ENCODE measurements at places on chromosomes 12 and 14.

DNA sequence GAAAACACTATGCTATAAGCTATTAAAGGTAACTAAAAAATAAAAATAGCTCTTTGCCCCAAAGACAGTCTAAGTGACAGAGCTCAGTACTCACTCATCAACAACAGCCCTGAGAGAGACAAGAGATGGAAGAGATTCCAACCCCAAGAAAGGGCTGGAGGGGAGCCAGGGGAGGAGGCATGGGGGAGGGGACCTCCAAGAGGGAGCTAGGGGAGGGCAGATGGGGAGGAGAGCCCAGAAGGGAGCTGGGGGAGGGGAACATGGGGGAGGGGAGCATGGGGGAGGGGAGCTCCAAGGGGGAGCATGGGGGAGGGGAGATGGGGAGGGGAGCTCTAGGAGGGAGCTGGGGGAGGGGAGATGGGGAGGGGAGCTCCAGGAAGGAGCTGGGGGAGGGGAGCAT is 7.7 kb downstream of the SSH1 start:
- DNase-seq = no peak

GRCh38 chr12:116594325-116595038 is 35.3 kb downstream of the MAP1LC3B2 start:
- DNase-seq = no peak

DNA sequence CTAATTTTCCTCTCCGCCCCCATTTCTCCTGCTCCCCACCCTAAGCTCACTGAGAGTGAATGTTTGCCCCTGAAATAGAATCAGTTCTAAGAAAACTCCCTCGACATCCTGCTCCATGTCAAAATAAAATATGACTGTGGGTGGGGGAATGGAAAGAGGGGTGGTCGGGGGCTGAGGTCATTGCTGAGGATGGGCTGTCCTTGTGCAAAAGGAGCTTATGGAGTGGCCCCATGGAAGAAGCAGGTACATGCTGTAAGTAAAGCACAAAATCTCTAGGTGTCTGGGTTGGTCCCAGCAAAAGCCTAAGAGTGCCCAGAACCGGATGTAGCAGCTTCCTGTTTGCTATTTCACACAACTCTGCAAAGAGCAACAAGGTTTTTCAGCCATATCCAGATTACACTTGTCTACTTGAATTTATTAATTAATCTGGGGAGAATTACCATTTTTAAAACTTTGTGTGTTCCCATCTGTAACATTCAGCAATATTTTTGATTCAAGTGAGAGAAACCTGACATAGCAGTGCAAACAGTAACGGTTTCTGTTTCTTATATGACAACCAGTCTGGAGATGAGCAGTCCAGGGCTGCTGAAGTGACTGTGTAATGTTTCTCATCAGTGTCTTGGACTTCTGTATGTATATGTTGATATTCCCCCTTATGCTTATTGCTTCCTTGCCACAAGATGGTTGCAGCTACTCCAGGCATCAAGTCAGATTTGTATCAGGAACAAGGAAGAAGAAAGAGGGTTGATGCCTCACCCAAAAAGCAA is 40.4 kb upstream of the GZMB start:
- DNase-seq = no peak

- DNase-seq = no peak
Observed at GRCh38 chr12:31016057-31016456, 57.6 kb upstream of the DDX11 start.

- DNase-seq = no peak
Observed at GRCh38 chr14:35932136-35932535, 106.0 kb downstream of the BRMS1L start.

DNA sequence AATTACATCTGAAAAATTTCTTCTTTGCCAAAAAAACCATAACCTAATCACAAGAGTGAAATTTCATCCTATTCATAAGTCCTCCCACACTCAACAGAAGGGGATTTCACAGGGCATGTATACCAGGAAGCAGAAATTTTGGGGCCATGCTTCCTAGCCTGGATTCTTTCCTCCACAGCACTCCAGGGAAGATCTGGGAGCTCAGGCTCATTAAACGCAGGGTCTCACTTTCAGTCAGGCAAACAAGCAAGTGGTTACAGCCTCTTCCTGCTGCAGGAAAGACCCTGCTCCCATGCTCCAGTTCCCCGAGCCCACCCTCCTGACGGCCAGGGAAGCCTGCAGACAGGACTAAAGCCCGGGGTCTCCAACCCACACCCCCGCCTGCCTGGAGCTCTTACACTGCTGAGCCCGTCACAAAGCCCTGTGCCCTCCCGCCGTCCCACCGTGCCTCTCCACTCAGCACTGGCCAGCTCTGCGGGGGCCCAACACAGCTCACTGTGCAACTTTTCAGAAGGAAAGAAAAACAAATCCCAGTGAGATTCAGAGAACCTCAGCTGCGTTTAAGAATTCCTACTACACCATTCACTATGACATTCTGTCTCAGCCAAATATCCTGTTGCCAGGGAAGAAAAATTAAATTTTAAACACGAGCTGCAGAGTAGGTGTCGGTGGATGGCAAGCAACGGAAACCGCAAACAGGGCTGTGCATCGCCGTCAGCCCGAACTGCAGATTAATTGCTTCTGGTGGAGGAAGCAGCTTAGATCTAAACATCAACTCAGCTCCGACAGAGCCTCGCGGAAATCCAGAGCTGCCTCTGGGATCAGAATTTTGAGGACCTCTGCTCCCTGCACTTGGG is 106.7 kb upstream of the SFSWAP start:
- no peak for DNase-seq

DNA sequence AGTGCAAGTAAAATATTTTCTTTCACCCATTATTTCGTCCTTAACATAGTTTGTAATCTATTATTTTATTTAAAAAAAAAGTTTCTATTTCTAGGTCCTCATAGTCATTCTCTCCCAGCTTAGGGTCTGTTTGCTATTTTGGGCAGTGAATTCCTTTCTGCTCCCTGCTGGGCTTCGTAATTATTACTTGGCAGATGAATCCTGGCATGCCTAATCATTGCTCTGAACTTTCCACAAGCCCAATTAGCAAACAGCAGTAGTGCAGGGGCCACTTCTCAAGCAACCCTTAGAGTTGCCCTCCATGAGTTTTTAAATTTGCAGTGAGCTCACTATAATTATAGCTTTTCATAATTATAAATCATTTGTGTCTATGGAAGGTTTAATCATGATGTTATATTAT is 1378.3 kb upstream of the SEL1L start:
- no peak for DNase-seq

- DNase-seq = no peak
Observed at GRCh38 chr14:103763730-103764488, 48.3 kb downstream of the ZFYVE21 start.

DNA sequence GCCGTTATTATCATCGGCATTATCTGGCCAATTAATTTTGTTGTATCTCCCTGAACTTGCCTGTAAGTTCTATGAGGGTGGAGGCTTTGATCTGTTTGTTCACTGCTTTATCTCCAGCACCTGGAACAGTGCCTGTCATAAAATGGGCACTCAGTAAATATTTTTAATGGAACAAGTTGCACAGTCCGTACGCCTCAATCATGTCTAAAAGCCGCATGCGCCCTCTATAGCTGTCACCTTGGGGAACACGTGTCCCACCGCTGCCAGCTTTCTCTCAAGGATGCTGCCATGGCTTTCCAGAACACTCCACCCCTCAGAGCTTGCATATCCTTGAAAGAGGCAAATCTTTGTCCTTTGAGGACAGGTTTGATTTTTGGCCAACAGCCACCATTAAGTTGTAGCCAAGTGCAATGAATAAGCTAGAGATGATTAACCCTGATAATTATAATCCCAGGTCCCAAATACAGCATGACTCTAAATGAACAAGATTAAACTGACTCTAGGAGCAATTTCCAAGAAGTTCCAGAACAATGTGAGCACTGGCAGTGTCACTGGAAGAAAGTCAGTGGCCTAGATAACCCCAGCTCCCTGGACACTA is 55.1 kb downstream of the ERH start:
- DNase-seq = no peak

Data from left renal cortex interstitium (tissue), 4 donors.